NCI-H524 treated with DMSO at 0.1 percent for 48 hours (cell line): ENCODE measurements at places on chromosomes 11 and 22.

- DNase-seq = no peak
Observed at GRCh38 chr22:20572132-20572802, 64.9 kb downstream of the MED15 start.

DNA sequence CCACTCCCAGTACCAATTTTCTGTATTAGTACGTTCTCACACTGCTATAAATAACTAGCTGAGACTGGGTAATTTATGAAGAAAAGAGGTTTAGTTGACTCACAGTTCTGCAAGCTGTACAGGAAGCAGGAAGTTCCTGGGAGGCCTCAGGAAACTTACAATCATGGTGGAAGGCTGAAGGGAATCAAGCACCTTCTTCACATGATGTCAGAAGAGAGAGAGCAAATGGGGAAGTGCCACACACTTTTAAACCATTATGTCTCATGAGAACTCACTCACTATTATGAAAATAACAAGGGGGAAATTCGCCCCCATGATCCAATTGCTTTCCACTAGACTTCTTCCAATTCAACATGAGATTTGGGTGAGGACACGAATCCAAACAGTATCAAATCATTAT lies 271.4 kb downstream of the ETS1 start:
- DNase-seq = no peak

GRCh38 chr22:47115921-47116320 lies 353.5 kb downstream of the TBC1D22A start:
- no peak for DNase-seq

GRCh38 chr11:8749202-8749601 lies 66.6 kb downstream of the RPL27A start:
- DNase-seq = no peak

- DNase-seq = no peak
Observed at GRCh38 chr11:29634244-29634643, 382.6 kb downstream of the KCNA4 start.

DNA sequence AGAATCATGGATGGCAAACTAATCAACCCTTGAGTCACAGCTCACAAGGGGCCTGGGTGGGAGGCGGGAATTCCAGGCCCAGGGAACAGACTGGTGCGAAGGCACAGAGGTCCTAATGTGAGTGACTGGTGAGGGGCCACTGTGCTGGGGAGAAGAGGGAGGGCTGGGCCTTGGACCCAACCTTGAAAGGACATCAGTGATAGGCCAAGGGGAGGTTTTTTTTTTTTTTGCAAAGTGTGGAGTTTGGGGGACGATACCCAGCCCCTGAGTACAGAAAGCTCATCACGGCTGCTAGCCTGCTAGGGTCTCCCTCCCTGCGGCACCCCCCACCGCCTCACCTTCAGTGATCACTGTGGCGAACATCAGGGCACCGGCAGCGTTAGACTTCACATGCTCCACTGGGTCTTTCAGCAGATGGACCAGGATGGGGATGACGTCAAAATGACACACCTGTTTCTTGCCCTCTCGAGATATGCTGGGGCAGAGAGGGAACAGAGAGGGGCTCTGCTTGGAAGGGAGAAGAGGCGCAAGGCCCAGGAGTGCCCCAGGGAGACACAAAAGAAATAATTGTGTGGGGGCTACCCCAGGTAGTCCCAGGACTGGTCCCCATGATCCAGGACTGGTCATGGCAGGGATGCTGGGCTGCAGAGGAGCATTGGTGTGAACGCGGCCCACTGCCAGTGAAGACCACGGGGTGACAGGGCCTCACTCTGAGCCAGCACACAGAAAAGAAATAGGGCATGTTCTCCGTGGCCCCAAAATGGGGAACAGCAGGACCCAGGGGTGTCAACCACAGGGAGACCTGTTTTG lies 8.6 kb upstream of the GNAZ start:
- no peak for DNase-seq
